ENCODE measurements at places on chromosomes 12 and 14.

GRCh38 chr12:127830730-127831129 is 436.2 kb upstream of the TMEM132C start:
- DNase-seq: no peak

DNA sequence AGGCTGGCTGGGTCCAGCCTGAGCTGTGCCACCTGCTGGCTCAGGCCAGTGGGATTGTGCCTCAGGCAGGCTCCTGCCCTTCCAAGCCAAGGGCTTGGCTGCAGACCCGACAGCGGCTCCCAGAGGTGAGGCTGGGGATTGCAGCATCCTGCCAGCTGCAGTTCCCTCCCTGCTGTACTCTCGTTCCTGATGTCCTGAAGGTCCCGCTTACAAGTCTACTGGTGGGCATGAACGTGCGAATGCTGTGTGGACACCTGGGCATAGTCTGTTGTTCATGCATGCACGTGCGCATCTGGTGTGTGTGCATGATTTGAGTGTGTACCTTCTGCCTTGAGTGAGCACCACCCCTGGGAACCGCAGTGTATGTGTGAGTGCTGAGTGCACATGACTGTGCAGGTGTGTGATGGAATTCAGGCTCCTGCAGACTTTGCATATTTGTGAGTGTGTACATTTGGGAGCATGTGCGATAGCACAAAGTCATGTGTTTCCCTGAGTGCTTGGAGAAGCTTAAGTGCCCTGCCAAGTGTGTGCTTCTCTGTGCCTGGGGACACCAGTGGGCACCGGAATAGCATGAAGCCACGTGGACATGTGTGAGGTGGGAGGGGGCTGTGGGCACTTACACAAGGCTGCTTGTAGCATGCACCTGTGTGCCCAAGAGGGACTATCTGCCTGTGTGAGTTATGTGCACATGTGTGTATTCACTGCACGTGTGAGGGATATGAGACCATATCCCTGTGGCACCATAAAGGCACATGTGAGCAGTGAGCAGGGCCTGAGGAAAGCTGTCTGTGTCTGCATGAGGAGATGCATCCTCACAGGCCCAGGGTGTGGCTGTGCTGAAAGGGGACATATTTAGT is 19.3 kb upstream of the KRT7 start:
- peak; percentile 46 for DNase-seq

- DNase-seq: no peak
Observed at GRCh38 chr14:61588419-61588901, 106.9 kb upstream of the HIF1A start.

GRCh38 chr14:81091139-81091538 is 129.6 kb downstream of the GTF2A1 start:
- no peak for DNase-seq

DNA sequence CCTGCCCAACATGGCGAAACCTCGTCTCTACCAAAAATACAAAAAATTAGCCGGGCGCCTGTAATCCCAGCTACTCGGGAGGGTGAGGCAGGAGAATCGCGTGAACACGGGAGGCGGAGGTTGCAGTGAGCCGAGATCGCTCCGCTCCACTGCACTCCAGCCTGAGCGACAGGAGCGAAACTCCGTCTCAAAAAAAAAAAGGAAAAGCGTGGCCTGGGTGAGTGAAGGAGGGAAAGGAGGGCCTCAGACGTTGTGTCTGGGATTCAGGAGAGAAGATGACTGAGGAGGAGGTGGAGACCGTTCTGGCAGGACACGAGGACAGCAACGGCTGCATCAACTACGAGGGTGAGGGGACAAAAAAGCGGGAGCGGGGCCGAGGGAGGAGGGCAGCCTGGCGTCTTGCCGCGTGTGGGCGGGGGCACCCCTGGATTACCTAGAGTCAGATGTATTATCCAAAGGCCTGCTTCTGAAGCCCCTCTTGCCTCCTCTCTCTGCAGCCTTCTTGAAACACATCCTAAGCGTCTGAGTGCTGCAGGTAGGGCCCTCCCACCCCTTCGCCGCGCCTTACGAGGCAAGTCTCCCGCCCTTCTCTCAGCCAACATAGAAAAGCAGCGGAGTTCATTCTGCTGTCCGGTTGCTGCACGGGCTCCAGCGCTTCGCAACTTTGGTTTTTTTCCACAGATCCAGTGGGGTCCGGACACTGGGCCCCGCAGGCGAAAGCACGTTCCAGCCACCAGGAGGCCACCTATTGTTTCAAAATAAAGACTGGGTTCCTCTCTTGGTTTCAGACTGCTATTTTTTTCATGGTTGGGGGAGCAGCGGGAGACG is 744 bp upstream of the MYL6 start:
- peak; percentile 80 for DNase-seq

DNA sequence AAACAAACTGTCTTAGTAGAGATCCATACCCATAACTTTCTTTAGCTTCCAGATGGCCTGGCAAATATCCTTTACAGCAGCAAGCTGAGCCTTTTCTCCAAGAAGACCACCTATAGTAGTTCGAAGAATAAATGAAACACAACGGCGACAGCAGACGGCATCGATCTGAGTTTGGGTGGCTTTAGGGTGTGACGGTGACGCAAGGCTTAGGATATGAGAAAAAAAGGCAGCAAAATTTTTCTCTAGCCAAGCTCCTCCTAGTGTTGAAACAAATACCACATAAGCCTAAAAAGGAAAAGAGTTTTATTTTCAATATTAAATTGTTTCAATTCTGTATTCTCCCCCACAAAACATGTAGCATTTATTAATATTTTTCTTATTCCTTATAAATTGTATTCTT is 33.3 kb downstream of the HEATR5A start:
- no peak for DNase-seq

- no peak for DNase-seq
Observed at GRCh38 chr12:63944034-63944579, 99.6 kb downstream of the SRGAP1 start.

GRCh38 chr12:115230606-115231005 is 546.6 kb upstream of the TBX3 start:
- DNase-seq: no peak

DNA sequence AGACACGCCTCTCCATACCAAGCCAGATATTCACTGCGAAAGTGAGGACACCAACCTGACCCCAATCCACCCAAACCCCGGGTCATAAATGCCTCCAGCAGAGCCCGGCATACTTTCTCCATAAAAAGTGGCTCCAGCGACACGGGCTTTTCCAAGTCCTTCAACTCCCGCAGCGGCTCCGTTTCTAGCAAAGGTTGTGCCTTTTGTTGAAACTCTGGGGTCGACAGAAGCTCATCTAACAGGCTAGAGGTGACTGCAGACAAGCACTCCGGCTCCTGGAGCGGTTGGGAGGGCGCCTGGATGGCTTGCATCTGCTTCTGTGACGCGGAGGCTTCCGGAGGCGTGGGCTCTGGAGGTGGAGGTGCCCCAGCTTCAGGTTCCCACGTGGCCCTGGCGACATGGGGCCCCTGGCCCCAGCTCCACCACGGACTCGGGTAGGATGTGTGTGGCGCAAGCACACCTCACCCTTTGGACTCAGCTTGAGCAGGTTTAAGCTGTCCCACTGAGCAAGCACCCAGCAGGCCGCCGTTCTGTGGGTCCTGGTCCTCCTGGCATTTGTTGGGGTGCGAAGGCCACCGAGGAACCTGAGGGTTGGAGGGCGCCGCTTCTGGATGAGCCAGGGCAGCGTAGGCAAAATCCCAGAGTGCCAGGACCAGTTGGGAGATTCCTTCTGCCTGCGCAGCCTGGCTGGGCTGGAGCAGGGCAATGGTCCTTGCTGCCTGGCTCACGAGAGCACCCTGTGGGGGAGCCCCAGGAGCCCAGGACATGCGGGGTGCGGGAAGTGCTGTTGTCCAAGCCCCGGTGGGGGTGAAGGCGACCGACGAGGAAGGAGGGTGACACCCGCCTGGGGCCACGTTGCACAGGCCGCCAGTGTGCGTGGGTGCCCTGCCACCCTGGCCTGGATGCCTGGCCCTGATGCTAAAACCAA is 186.3 kb downstream of the ALG10 start:
- DNase-seq: no peak

DNA sequence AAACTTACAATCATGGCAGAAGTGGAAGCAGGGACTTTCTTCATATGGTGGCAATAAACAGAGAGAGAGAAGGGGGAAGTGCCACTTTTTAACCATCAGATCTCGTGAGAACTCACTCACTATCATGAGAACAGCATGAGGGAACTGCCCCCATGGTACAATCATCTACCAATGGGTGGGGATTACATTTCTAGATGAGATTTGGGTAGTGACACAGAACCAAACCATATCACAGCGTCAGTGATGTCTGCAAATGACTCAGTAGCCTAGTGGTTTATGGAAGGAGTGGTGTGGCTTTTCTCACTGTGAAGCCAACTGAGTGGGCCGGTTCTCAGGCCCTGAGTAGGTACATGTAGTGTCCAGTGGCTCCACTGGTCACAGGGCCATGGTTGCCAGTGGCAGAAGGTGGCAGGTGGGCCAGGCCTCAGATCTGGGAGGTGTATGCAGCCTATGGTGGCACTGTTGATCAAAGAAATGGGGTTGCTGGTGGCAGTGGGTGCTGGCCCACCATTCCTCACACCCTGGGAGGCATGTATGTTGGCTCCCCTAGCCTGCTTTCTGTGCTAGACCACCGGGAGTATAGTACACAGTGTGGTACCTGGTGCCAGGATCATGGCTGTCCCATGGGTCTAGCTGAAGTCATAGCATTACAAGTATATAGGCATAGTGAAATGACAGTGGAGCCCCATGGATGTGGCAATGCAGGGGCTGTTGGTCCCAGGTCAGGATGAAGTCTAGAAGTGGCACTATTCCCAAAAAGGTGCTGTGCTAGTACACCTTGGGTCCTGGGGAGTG is 191.9 kb downstream of the NUBPL start:
- DNase-seq: no peak

- no peak for DNase-seq
Observed at GRCh38 chr12:15469356-15469755, 147.0 kb downstream of the PTPRO start.

DNA sequence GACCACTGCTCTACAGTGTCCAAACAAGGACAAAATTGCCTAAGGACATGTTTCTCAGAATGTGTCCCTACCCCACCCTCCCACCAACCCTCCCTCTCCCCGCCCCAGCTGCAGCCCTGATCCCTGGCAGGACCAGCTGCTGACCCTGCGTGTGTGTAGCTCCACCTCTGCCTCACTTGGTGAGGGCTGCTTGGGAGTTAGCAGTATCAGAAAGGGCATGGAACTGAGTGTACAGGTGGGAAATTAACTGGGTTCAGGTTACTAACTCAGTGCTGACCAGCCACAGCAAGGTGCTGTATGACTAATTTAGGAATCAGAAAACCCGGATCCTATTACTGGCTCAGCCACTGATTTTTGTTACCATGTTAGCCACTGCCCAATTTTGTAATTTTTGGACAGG is 11.3 kb upstream of the PLEKHD1 start:
- DNase-seq: no peak

DNA sequence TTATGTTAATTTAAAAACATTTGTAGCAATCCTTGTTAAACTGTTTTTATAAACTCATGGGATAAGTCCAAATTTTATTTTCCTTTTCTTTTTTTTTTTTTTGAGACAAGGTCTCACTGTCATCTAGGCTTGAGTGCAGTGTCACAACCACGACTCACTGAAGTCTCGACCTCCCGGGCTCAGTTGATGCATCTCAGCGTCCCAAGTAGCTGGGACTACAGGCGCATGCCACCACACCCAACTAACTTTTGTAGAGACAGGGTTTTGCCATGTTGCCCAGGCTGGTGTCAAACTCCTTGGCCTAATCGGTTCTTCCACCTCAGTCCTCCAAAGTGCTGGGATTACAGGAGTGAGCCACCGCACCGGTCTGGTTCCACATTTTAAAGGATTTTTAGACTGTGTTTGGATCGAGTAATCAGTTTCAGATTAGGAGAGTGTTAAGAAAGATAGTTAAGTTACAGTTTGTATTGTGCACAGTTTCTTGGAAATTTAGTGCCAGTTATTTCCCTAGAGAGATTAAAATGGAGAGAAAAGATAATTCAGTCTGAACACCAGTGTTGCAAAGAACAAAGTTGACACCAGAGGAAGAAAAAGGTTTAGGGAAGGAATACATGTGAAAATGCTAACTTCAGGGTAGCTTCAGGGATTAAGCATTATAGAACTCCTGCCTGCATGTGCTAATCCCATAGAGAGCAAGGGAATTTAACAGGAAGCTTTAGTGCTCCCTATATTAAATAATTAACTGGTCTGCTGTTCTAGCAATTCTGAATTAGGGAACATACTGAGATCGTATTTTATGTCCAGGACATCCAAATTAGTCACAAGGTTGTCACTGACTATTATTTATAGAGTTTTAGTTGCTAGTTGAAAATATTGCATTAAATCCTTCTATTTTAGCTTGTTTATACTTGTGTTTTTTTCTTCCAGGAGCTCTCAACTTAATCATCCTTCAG is 10.1 kb downstream of the RAP1B start:
- no peak for DNase-seq

- no peak for DNase-seq
Observed at GRCh38 chr12:26378711-26379110, 183.3 kb downstream of the SSPN start.
